A549 treated with GW870086 at 1 μM for 4 hours (cell line): ENCODE measurements at places on chromosomes 3 and 15. TPM values are rescaled to one million over a fixed set of nuclear protein-coding genes. Genes with fewer than 3 reads are reported as not detected.

The ZNF445 gene
- total RNA-seq = 1.7 to 2.9 TPM (median 2.8 TPM) in 5 replicates

The FBXO40 gene
- not detected in 5 replicates for total RNA-seq

The TNIK gene
- 1.7 to 3.0 TPM (median 1.8 TPM) in 5 replicates for total RNA-seq

The ISLR gene
- 0.33 to 0.60 TPM (median 0.43 TPM) in 5 replicates for total RNA-seq

The ROPN1 gene
- not detected in 5 replicates for total RNA-seq

The OSBPL10 gene
- total RNA-seq = 14.5 to 23.1 TPM (median 22.9 TPM) in 5 replicates

The MLF1 gene
- total RNA-seq = 24.0 to 27.8 TPM (median 26.9 TPM) in 5 replicates

The MYO5C gene
- 5.9 to 7.8 TPM (median 7.4 TPM) in 5 replicates for total RNA-seq

The CP gene
- total RNA-seq = 4.6 to 7.4 TPM (median 6.4 TPM) in 5 replicates

The FEZF2 gene
- total RNA-seq = not detected in 5 replicates

The CCR1 gene
- total RNA-seq = not detected in 5 replicates

The ELL3 gene
- 1.3 to 2.4 TPM (median 1.7 TPM) in 5 replicates for total RNA-seq

The KATNBL1 gene
- total RNA-seq = 21.1 to 35.8 TPM (median 30.7 TPM) in 5 replicates

The PIAS1 gene
- total RNA-seq = 13.3 to 22.5 TPM (median 19.8 TPM) in 5 replicates

The SST gene
- total RNA-seq = not detected in 5 replicates

The SLC6A6 gene
- 76.4 to 100 TPM (median 95.5 TPM) in 5 replicates for total RNA-seq

The SPINK8 gene
- not detected in 5 replicates for total RNA-seq

The SEMA5B gene
- total RNA-seq = 0.09 to 0.39 TPM (median 0.26 TPM) in 5 replicates

The GOLGA6L7 gene
- not detected in 5 replicates for total RNA-seq

The RBSN gene
- 7.8 to 11.3 TPM (median 10.5 TPM) in 5 replicates for total RNA-seq

The MESP1 gene
- 1.7 to 7.3 TPM (median 5.2 TPM) in 5 replicates for total RNA-seq

The MKRN2OS gene
- not detected in 5 replicates for total RNA-seq

The PIGX gene
- total RNA-seq = 30.4 to 34.3 TPM (median 31.9 TPM) in 5 replicates

The CCDC80 gene
- 41.8 to 63.0 TPM (median 60.6 TPM) in 5 replicates for total RNA-seq

The PLA2G4D gene
- total RNA-seq = 0.03 TPM in 1 of 5 replicates, not detected in the others

The PROS1 gene
- total RNA-seq = 11.9 to 14.6 TPM (median 12.7 TPM) in 5 replicates

The LRRIQ4 gene
- not detected in 5 replicates for total RNA-seq

The TNNC1 gene
- total RNA-seq = 1.1 to 1.9 TPM (median 1.6 TPM) in 5 replicates

The OR5H15 gene
- not detected in 5 replicates for total RNA-seq

The PRC1 gene
- 181 to 221 TPM (median 207 TPM) in 5 replicates for total RNA-seq

The HACL1 gene
- 22.8 to 30.8 TPM (median 23.9 TPM) in 5 replicates for total RNA-seq

The PSTPIP1 gene
- not detected in 5 replicates for total RNA-seq

The COMMD2 gene
- 32.2 to 40.3 TPM (median 36.4 TPM) in 5 replicates for total RNA-seq

The TRIM69 gene
- total RNA-seq = 3.9 to 7.3 TPM (median 5.3 TPM) in 5 replicates

The IL17RB gene
- 0.71 to 1.2 TPM (median 0.96 TPM) in 5 replicates for total RNA-seq

The RAB6B gene
- total RNA-seq = 1.9 to 3.3 TPM (median 2.7 TPM) in 5 replicates

The NLGN1 gene
- total RNA-seq = not detected in 5 replicates

The RPS27L gene
- 363 to 430 TPM (median 408 TPM) in 5 replicates for total RNA-seq

The AHSG gene
- total RNA-seq = 0.16 TPM in 1 of 5 replicates, not detected in the others

The ZMYND10 gene
- 0.37 to 1.8 TPM (median 1.2 TPM) in 5 replicates for total RNA-seq

The PIK3R4 gene
- 15.0 to 20.4 TPM (median 16.4 TPM) in 5 replicates for total RNA-seq

The MYO5A gene
- total RNA-seq = 19.6 to 30.5 TPM (median 25.8 TPM) in 5 replicates

The SLC24A5 gene
- total RNA-seq = not detected in 5 replicates

The TTC23 gene
- total RNA-seq = 6.5 to 12.3 TPM (median 10.1 TPM) in 5 replicates

The CLDN11 gene
- 0.17 to 0.32 TPM (median 0.28 TPM) in 4 of 5 replicates, not detected in the other for total RNA-seq

The XCR1 gene
- total RNA-seq = not detected in 5 replicates

The NME9 gene
- total RNA-seq = 0.09 TPM in 1 of 5 replicates, not detected in the others

The CCR4 gene
- 0.06 to 0.10 TPM (median 0.08 TPM) in 3 of 5 replicates, not detected in the others for total RNA-seq

The ADAMTS17 gene
- total RNA-seq = 0.10 to 0.20 TPM (median 0.14 TPM) in 4 of 5 replicates, not detected in the other

The EXD1 gene
- total RNA-seq = 0.16 to 0.33 TPM (median 0.27 TPM) in 3 of 5 replicates, not detected in the others

The NEK10 gene
- 0.48 to 1.3 TPM (median 0.96 TPM) in 5 replicates for total RNA-seq

The TMEM212 gene
- not detected in 5 replicates for total RNA-seq

The SHF gene
- 0.35 to 1.0 TPM (median 0.80 TPM) in 5 replicates for total RNA-seq
